NCI-H1930 (cell line): ENCODE measurements at places on chromosomes 2 and 18.

DNA sequence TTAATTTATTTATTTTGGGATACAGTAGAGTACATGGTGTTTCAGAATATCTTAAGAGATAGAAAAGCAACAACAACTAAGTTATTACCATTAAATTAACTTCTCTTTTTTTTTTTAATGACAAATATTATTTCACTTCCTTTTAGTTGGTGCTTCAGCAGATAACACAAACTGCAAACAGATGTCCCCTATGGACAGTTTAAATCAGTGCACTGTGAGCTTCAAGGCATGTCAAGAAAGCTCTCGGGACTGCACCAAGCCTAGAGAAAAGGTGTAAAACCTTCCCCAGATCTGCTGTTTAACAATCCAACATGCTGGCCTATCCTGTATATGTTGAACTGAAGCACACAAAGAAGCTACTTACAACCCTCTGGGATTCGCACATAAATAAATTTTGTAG is 122.7 kb downstream of the TCF4 start:
- DNase-seq = no peak

DNA sequence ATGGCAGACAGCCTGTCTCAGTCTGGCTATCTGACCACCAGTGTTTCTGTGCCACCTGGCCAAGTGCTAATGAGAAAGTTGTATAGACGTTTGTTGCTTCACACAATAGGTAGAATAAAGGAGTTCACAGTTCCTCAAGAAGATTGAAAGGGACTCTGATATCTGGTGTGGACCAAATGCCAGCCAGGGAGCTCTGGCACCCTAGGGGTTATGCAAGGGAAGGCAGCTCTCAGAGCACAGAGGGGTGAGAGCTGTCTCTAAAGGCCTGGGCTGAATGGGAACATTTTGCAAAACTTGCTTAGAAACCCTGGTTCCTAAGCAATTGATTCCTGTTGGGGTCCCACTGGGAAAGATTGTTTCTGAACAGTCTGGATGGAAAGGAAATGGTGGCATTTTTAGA is 553.8 kb downstream of the EPHA4 start:
- no peak for DNase-seq

DNA sequence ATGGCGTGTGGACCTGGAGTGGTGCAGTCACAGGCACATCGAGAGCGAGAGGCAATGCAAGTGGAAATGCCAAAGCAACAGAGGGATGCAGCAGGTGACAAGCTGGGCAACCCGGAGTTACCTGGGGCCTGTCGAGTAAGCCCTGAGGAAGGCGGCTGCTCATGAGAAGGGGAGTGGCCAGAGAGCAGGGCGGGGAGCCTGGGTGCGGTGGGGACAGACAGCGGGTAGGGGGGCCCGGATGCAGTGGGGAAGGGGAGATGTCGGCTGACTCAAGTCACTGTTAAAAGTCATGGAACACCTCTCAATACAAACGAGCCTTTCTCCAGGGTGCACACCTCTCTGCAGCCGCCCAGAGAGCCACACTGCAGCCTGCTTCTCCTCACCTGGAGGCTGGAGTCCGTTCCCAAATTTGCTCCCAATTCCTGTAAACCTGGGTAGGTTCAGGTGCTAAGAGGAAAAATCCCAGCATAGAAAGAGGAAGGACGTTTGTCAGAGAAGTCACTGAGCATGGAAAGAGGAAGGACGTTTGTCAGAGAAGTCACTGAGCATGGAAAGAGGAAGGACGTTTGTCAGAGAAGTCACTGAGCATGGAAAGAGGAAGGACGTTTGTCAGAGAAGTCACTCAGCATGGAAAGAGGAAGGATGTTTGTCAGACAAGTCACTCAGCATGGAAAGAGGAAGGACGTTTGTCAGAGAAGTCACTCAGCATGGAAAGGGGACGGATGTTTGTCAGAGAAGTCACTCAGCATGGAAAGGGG is 71.7 kb upstream of the TWIST2 start:
- no peak for DNase-seq

GRCh38 chr2:12704378-12704777 is 12.4 kb upstream of the TRIB2 start:
- no peak for DNase-seq

GRCh38 chr2:23617167-23617810 is 232.3 kb downstream of the KLHL29 start:
- DNase-seq = no peak

DNA sequence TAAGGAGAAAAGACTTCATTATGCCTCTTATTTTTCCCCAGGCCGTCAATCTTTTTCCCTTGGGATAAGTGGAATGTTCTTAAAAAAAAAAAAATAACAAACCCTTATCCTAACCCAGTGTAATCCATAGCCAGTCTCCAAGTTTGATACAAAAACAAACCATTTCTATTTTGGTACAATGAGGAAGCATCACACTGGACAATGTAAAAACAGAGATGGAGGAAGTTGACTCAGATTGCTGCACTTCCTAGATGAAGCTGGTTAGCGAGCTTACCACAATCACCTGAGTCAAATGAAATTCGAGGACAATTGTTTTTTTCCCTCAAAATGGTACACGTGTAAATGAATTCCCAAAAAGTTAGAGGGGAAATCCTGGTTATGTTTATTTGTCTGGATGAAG is 259.7 kb downstream of the TCF4 start:
- DNase-seq = no peak

DNA sequence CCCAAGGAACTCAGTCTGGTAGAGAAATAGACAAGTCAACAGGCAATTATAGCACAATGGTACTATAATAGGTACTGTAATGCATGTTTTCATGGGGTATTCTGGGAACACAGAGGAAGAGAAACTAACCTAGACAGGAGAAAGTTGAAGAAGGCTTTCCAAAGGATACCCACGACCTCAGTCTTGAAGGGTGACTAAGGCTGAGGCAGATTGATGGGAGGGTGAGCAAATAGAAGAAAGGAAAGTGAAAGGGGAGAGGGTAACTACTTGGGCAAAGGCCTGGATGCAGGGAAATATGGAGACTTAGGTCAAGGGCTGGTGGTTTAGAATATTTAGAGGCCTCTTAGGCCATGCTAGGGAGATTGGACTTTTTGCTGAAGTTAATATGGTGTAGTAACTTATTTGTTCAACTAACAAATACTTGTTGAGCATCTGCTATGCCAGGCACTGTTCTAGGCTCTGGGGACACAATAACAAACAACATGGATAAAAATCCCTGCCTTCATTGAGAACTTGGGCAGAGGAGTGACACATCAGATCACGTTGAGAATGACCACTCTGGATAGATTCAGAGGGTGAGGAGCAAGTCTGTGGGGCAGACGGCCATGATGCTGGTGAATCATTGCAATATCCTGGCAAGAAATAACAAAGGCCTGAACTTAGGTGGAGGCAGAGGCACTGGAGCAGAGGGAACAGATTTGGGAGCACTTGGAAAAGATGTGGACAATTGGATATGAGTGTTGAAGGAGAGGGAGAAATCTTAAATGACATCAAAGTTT is 56.4 kb downstream of the PLB1 start:
- DNase-seq = no peak

DNA sequence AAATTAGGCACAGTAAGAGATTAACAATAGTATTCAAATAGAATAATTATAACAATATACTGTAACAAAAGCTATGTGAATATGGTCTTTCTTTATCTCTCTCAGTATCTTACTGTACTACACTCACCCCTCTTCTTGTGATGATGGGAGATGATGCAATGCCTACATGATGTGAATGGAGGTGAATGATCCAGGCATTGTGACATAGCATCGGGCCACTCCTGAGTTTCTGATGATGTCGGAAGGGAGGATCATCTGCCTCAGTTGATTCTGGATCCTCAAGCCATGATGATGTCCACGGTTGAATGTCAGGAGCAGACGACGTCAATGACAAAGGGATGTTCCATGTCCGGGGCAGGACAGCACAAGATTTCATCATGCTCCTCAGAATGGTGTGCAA is 268.3 kb upstream of the MGAT5 start:
- no peak for DNase-seq

GRCh38 chr2:239813261-239814115 is 211.7 kb downstream of the NDUFA10 start:
- no peak for DNase-seq

DNA sequence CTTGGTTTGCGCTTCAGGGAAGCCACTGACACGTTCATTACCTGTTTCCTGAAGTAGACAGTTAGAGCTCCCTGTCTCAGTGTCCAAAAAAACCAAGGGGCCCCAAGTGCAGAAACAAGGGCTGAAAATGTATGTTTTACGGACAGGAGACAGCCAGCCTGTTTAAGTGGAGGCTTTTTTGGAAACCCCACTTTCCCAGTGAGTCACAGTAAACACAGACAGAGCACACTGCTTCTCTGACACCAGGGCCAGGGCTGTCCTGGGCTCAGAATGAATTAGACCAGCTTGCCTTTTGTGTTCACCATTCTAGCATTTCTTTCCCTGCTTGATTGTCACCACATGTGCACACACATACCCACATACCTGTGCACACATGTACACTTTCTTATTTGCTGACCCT is 128.6 kb downstream of the SH3RF3 start:
- DNase-seq = no peak

GRCh38 chr18:8701546-8702118 is 3.7 kb upstream of the MTCL1 start:
- no peak for DNase-seq
